ENCODE measurements at places on chromosomes 5 and 9.

DNA sequence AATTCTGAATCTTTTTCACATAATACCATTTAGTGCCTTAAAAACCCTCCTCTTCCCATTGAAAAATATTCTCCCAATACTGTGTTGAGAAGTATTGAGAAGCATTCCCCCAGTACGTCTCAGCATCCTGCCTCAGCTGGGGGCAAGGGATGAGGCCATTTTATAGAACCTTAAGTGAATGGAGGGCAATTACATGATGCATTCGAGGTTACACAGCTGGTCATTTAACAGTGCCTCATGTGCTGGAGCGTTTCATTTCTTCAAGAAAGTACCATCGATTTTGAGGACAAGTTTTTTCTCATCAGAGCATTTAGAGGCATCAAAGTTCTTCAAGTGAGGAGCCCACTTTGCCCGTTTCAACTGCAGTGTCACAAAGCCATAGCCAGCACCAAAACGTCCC lies 135.6 kb downstream of the DOCK2 start:
- no peak for DNase-seq

GRCh38 chr5:173232499-173233346 lies 2.3 kb downstream of the NKX2-5 start:
- DNase-seq = no peak

- no peak for DNase-seq
These were observed 18.1 kb downstream of the SWI5 start for GRCh38 chr9:128294142-128294541.

GRCh38 chr9:84828046-84828445 lies 158.5 kb downstream of the NTRK2 start:
- DNase-seq = no peak

DNA sequence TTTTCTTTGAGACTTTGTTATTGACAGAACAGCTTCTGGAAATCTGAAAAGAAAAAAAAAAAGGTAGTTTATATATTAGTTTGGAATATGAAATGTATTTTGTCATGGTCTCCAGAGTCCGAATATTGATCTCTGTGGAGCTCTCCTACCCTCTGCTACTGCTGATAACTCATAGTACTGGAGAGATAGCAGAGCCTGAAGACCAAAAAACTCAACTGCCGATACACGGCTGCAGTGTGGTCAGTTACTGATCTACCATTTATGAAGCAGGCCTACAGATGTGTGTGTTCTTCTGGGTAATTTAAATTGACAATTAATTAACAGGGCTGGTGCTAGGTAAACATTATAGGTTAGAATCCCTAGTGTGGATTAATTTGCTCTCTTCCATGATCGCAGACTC lies 3.8 kb upstream of the FAM120A start:
- DNase-seq = no peak

- DNase-seq = no peak
These were observed 64.7 kb downstream of the IPPK start for GRCh38 chr9:92605224-92605623.

DNA sequence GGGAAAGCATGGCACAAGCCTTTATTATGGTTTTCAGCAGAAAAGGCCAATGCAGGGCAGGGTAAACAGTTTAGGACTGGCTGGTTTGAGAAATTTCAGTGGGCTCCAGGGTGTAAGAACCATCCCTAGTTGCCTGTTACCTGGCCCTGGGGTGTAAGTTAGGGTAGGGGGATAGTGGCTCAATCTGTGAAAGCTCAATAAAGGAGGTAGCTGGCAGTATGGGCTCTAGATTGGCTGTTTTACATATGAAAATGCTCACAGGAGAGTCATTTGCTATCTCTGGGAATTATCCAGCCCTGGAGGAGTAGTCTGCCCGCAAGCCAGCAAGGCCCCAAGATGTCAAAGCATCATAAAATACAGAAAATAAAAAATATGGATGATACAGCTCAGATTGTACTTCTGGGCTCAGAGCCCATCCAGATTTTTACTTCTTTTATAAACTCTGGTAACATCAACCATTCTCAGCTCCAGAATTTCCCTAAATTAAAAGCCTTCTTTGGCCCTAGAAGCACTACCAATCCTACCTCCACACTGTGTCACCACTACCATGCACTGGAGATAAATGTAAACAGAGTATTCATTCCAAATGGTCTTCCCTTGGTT lies 31.1 kb downstream of the SSBP2 start:
- peak; percentile 56 for DNase-seq

DNA sequence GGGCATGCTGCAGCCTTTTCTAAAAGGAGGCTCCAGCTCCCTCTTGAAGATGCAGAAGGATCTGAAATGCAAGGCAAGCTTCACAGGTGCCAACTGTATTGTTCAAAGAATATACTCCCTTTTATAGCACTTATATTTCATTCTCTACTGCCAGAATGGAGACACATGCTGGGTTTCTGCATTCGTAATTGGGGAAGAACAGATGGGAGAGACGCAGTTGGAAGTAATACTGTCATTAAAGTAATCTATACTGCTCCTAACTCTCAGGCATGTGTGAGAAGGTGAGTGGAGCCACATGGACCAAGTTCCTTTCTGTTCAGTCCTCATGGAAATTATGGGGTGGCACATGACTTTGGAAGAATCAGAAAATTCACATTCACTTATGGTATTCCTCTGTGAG lies 226.4 kb downstream of the TRIM32 start:
- DNase-seq = no peak

GRCh38 chr5:149693021-149693420 lies 37.1 kb upstream of the PPARGC1B start:
- no peak for DNase-seq

- DNase-seq = no peak
These were observed 101.6 kb downstream of the TENT4A start for GRCh38 chr5:6814816-6815215.

DNA sequence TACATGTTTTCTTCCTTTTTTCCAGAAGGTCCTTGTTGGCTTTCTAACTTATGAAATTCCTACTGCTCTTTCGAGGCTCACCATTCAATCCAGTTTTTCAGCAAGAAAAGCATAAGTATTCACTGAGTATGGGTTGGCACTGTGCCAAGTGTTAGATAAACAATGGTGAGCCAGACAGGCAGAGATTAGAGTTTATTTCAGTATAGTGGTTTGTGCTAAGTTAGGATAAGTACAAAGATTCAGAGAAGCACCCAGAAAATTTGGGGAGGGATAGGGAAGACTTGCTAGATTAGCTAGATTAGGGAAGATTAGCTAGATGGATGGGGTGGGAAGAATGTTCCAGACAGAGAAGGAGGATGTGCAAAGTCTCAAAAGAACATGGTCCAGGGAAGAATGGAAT lies 122.9 kb downstream of the OXCT1 start:
- peak; percentile 60 for DNase-seq

- no peak for DNase-seq
These were observed 87.8 kb upstream of the HSPA9 start for GRCh38 chr5:138663009-138663408.

- DNase-seq = peak; percentile 81
These were observed 130.9 kb upstream of the SLC30A5 start for GRCh38 chr5:68962757-68963484.

DNA sequence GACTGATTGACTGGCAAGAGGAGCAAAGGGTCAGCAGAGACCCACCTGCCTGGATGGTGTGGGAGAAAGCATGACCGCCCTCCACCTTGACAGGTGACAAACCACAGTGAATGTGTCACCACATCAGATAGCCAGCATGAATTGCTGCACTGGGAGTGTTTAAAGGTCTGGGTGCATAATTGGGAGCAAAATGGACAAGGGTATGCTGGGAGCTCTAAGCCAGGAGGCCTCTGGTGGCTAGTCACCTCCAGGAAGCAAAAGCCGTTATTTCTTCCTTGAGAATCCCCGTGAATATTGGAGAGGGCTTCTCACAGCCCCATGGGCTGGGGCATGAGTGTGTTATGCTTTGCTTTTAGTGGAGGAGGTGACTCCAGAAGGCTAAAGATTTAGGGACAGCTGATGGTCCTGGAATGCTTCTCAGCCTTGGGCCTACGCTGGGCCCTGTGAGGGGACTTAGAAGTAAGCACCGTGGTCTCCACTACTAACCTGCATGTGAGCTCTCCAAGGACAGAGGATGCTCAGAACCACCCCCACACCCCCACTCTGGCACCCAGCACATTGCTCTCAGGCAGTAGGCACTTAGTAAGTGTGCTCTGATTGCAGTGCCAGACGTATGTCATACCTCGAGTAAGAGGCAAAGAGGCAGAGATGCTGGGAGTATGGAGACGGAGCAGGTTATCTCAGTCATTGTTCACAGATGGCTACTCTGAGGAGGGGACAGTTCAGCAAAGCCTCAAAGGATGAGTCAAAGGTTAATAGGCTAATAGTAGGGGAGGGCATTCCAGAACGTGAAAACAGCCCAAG lies 9.1 kb upstream of the IRF1 start:
- no peak for DNase-seq

- no peak for DNase-seq
These were observed 8.8 kb upstream of the SNX2 start for GRCh38 chr5:122766130-122766529.

DNA sequence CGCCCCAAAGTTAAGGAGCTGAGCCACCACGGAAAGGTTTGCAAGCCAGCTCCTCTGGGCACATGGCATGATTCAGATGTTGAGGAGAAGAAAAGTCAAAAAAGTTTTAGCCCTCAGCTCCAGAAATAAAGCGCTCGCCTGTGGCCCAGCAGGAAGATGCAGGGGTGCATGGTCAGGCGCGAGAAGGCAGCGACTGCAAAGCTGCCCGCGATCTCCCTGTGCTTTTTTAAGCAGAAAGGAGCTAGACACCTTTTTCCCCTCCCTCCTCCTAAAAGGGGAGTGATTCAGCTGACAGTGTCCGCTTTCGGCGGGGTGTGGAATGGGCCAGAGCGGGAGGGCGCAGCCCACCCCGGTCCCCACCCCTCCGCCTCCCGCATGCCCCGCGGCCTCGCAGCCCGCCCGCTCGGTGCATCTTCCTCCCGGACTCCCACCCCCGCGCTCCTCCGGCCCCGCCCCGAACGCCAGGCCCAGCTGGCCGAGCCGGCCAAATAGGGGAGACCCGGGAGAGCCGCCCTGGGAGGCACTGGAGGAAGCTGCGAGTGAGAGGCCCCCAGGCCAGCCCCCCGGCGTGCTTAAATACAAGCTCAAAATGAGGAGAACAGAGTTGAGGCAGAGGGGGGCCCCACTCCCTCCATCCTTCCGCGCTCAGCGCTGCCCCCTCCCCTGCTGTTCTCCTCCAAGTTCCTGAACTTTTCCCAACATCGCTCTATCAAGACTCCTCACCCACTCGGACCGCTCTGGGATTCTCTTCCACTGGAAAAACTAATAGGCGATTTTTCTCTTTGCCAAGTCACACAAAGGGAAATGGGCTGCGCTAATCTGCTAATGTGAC lies at the start of gene ADAMTS12:
Gene ADAMTS12, minus strand, starts transcription at position 203 of the 832 bp plus-strand sequence. Its CDS starts 134 bp downstream, at position 69.
- peak; percentile 78 for DNase-seq

DNA sequence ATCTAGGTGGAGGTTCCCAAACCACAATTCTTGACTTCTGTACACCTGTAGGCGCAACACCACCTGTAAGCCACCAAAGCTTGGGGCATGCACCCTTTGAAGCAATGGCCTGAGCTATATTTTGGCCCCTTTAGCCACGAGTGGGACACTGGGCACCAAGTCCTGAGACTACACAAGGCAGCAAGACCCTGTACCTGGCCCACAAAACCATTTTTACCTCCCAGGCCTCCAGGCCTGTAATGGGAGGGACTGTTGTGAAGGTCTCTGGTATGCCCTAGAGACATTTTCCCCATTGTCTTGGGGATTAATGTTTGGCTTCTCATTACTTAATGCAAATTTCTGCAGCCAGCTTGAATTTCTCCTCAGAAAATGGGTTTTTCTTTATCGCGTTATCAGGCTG lies 24.6 kb upstream of the FAM151B start:
- DNase-seq = no peak

Data from fibroblast of villous mesenchyme (primary cell).